Glutamatergic neuron (in vitro differentiated cells): ENCODE measurements at places on chromosomes 3 and 15.

DNA sequence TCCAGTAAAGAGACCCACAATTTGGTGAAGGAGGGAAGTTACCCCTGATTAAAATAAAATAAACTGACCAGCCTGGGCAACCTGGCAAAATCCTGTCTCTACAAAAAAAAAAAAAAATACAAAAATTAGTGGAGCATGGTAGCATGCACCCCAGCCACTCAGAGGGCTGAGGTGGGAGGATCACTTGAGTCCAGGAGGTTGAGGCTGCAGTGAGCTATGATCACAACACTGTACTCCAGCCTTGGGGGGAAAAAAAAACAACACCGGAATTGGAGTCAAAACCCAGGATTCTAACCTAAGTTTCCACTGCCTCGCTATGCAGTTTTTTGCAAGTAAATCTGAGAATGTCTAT lies 22.5 kb downstream of the DCAF1 start:
- DNase-seq, result no peak

DNA sequence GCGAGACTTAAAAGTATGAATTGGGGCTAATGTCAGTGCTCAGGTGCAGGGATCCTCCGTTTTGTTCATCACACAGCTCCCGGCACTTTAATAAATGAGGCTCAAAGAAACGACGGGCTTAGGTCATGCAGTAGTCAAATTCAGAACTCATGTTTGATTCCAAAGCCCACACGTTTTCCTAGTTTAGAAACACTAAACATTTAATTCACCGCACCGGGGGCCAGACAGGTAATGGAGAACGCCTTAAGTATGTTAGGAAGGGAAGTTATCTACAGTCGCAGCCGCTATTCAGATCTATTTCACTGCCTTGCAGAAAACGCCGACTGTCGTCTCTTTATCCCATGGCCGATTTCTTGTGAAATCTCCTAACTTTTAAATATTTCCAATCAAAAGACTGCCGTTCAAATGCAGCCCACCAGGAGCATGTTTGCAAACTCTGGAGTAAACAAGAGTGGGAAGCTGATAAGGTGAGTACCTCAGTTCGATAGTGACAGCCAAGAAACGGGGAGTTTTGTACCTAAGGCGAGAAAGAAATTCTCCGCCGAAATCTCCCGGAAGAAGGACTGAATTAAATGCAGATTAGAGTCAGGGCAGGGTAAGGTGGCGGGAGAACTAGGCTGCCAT lies 569 bp downstream of the HIGD2B start:
- no peak for DNase-seq

GRCh38 chr3:18827664-18828063 lies 320.6 kb upstream of the KCNH8 start:
- no peak for DNase-seq

GRCh38 chr3:23985747-23986544 lies 40.9 kb downstream of the NR1D2 start:
- DNase-seq, result no peak

GRCh38 chr15:50854601-50855490 lies 53.6 kb upstream of the AP4E1 start:
- no peak for DNase-seq

DNA sequence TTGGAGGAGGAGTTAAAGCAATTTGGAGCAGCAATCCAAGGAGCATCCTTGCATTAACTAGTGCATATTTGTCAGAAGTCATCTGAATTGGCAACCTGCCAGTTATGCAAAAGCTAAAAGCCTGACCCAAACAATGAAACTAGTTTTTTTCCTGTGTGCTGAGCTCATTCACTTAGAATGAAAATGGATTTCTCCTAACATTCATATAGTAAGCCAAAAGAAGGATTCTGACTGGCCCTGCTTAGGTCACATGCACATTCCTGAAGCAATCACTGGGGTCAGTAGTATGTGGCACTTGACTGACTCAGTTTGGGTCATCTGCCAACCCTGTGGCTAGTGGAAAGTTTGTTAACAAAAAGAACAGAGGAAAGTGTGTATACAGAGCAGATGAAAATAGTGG lies 30.5 kb downstream of the OXSM start:
- DNase-seq, result no peak

DNA sequence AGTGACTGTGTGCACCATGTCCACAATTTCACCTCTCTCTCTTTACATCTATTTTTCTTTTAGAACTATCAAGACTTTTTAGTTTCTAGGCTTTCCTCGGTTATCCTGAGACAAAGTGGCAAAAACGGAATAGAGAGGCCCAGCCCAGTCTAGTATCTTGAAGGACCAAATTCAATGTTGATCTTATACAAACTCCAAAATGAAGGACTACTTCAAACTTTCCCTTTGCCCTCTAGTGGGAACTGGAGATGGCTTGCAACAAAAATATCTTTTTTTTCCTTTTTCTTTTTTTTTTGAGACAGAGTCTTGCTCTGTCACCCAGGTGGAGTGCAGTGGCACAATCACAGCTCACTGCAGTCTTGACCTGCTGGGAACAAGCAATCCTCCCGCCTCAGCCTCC lies 338.5 kb upstream of the UMPS start:
- DNase-seq, result no peak

- DNase-seq, result no peak
Observed at GRCh38 chr3:94156626-94157025, 93.8 kb downstream of the NSUN3 start.

GRCh38 chr15:76198456-76199105 lies 112.7 kb downstream of the ETFA start:
- no peak for DNase-seq

DNA sequence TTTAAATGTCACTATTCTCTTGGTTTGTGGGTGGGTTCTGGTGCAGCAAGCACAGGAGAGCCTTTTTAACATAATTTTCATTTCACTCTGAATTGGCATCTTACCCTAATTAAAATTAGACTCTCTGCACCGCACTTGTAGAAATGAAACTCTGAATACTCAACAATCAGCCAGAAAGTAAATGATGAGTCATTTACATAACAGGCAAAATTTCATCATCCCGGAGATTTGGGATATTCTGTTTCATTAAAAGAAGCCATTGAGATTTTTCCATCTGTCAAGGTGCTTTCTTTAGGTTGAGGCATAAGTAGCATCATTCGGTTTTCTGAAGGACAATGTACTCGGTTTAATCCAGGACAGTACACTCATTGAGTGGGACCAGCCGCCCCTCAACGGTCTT lies 111.0 kb downstream of the RFTN1 start:
- DNase-seq, result no peak

- DNase-seq, result no peak
Observed at GRCh38 chr15:72865486-72865885, 81.9 kb upstream of the ADPGK start.

GRCh38 chr3:15500107-15500724 lies 21.3 kb downstream of the COLQ start:
- no peak for DNase-seq

GRCh38 chr3:45020534-45020933 lies 5.6 kb upstream of the CLEC3B start:
- no peak for DNase-seq

GRCh38 chr3:37816271-37816670 lies 45.4 kb upstream of the CTDSPL start:
- DNase-seq, result no peak
